ENCODE measurements at places on chromosomes 12 and 14.

DNA sequence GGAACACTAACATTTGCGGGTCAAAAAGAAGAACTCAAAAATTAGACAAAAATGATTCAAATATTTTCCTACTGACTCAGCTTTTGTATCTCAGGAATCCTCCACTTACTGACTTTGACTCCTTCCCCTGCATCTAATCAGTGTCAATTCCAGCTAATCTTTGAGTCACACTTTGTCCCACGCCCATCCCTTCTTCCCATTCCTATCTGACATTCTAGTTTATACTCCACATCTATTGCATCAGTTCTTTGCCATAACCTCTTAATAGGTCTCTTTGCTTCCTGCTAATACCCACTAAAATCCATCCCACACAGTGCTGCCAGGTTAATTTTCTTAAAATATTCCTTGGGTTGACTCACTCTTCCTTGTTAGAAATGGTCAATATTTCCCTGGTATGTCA is 19.1 kb downstream of the BBS10 start:
- no peak for DNase-seq

DNA sequence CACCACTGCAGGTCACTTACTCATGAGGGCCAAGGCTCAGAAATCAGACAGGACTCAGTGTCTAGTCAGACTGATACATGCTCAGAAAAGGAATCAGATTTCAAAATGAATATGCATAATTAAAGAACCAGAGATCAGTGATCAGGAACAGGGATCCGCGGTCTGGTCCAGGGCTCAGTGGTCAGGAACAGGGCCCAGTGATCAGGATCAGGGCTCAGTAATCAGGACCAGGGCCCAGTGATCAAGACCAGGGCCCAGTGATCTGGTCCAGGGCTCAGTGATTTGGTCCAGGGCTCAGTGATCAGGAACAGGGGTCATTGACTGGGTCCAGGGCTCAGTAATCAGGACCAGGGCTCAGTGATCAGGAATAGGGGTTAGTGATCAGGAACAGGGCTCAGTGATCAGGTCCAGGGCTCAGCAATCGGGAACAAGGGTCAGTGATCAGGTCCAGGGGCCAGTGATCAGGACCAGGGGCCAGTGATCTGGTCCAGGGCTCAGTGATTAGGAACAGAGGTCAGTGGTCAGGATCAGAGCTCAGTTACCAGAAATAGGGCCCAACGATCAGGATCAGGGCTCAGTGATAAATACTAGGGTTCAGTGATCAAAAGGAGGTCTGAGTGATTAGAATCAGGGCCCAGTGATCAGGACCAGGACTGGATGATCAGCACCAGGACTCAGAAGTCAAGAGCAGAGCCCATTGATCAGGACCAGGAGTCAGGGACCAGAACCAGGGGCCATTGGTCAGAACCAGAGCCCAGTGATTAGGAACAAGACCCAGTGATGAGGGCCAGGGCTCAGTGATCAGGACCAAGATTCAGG is 175.3 kb downstream of the TMEM121 start:
- no peak for DNase-seq

DNA sequence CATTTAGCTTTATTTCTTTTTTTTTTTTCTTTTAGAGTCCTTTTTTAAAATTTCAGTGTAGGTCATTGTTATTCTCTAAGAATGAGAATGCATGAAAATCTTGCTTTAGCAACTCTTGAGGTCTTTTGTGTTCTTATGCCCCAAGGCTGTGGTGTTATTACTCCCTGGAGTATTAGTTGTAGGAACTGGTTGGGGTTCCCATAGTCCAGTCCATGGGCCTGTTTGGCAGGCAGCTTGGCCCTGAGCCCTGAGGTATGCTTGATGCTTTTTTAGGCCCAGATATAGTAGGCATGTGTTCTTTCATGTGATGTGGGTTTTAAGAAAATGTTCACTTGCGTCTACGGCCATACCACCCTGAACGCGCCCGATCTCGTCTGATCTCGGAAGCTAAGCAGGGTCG is 1.6 kb downstream of the FAM234B start:
- no peak for DNase-seq

- no peak for DNase-seq
Observed at GRCh38 chr12:55704824-55705718, 2.6 kb downstream of the ITGA7 start.

DNA sequence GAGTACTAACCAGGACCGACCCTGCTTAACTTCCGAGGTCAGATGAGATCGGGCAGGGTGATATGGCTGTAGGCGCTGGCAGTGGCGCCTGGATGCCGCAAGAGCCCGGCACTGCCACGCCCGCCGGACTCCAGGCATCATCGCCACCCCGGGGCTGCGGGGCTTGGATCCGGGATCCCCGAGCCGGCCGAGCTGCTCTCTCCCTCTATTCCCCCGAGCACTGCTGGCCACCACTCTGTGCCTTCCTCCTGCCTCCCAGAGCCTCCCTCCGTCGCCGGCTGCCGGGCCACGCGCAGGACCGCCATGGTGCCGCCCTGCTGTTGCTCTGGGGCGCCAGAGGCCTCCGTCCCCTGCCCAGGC is 153.2 kb upstream of the ALG10B start:
- no peak for DNase-seq

DNA sequence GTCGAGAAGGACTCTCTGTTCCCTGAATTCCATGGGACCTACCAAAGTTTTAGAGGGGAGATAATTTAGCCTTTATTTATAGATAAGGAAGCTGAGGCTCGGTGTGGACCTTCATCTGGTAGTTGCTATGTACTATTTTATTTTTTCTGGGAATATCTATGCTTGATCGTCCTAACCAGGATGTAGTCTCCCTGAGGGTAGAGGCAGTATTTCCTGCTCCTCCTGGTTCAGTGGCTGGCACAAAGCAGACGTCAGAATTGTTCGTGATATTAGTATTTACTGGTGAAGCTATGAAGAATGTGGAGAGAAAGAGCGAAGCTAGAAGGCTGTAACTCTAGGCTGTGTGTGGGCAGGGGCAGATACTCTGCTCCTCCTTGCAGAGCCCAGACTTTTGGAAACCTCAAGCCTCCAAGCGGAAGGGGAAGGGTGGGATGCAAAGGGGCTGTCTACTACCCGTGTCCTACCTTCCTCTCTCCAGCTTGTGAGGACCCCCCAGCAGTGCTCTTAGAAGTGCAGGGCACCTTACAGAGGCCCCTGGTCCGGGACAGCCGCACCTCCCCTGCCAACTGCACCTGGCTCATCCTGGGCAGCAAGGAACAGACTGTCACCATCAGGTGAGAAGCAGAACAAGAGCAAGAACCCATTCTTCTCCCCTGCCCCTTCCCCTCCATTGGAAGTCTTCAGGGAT is 1.4 kb downstream of the LRP10 start:
- no peak for DNase-seq

DNA sequence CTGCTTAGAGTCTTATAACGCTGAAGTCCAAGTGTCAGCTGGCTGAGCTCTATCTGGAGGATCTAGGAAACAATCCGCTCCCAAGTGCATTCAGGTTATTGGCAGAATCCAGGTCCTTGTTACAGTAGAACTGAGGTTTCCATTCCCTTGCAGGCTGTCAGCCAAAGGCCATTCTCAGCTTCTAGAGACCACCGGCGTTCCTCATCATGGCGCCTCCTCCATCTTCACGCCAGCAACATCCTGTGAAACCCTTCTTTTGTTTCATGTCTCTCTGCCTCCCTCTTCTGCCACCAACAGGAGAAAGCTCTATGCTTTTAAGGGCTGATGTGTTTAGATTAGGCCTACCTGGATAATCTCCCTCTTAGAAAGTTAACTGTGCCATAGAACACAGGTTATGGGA is 133.0 kb upstream of the RASSF8 start:
- DNase-seq = no peak

DNA sequence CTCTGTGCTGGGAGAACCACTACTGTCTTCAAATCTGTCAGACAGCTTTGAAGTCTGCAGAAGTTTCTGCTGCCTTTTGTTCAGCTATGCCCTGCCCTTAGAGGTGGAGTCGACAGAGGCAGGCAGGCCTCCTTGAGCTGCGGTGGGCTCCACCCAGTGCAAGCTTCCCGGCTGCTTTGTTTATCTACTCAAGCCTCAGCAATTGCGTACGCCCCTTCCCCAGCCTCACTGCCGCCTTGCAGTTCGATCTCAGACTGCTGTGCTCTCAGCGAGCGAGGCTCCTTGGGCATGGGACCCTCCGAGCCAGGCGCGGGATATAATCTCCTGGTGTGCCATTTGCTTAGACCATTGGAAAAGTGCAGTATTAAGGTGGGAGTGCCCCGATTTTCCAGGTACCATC is 25.1 kb upstream of the KLRB1 start:
- DNase-seq = no peak

DNA sequence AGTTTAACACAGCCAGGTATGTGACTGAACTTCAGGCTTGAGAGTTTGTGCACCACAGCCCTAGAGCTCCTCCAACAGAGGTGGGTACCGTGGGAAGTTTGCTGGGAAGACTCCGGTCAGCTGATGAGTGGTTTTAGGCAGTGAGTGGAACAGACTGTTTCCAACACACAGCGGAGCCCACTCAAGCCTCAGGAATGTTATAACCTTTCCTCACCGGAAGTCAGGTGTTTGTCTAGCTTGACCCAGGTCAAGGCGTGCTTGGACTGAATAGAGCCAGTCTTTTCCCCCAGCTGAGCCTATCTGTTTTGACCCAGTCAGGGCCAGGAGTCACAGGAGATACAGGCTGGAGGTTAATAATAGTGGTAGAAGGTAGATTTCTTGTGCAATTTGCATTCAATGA is 138.4 kb upstream of the PARP11 start:
- no peak for DNase-seq

DNA sequence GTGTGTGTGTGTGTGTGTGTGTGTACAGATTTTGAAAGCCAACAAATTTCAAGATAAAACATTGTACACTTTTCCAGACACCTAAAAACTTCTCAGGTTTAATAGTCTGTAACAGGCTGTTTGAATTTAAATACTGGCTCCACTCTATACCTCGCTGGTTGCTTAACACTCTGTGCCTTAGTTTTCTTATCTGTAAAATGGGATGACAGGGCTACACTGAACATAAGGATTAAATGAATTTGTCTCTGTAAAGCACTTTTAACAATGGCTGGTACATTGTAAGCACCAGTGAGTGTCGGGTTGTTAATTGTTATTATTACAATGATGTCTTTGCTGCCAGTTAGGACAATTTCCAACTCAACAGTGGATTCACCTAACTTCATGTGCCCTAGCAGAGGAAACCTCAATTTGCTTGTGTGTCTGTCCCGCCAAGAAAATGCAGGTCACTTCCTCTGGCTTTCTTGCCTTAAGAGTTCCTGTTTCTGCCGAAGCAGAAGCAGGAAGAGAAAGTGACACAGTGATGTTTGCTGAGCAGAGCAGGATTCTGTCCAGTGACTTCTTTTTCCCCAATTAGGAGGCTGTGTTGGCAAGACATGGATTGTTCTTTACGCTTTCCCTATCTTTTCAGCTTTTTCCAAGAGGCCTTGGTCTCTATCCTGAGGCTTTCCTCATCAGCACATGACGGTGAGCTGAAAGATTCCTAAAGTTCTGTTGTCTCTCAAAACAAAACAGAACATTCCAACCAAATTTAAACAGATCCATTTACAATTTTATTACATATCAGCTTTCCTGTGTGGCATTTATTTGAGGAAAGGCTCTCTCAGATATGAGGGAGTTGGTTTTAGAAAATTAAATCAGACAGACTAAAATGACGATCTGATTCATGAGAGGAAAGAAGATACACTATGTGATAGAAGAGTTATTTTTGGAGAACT is 154.1 kb upstream of the ATP2B1 start:
- DNase-seq = no peak

GRCh38 chr12:989751-990660 is 1.0 kb upstream of the ERC1 start:
- DNase-seq = peak; percentile 50

DNA sequence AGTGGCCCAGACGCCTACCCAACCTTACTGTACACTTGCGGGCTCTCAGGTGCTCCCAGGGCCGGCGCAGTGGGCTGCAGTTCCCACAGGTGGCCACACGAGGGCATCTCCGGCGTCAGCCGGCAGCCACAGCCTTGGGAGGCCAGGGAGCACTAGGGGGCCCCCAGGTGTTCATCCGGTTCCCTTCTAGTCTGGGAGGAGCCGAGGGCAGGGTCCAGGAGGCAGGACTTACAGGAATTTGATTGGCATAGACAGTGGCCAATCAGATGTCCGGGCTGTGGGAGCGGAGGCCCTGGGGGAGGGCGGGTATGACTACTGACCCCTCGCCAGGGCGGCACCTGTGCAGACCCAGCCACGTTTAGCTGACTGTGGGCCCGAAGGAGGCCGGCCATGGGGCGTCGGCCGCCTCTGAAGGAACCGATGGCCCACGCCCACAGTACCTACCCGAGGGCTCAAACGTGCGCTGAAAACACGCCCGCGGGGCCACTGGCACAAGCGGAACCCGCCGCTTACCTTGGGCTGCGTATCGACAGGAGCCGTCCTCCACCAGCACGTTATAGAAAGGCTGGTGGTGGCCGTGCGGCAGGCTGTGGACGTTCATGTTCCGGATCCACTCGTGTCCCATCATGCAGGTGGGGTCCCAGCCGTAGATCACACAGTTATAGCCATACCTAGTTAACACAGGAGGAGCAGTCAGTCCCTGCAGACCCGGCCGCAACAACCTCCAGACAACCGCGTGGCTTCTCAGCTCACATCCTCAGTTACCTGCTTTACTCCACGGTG is 34.8 kb downstream of the FBXO21 start:
- peak; percentile 100 for DNase-seq

DNA sequence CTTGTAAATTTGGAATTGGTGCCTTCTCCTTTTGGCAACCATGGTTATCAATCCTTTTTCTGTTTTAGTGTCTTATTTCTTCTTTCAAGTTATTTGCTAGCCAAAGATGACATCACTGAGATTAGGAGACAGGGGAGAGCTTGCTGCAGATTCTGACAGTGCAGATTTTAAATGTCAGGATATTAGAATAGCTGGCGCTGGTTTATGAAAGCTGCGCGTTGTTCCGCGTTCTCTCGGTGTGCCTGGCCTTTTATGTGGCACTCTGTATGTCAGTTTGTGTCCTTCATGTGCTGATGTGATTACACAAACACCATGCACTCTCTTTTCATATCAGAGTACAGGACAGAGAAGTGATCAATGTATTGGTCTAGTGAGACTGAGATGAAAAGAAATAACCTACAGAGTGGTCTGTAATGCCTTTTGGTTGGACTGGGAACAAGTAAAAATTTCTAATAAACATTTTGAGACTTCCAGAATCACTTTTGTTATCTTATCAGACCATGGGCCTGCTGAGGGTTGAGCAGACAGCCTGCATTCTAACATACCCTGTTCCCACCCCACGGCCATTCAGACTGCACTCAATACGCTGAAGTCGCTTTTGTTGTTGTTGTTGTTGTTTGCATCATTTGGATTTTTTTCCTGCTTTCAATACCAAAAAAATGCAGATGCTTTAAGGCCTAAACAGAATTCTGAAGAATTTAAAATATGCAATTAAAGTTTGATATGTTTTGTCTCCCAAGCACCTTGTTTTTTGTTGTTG is 49.7 kb upstream of the TRAF3 start:
- no peak for DNase-seq

- DNase-seq = no peak
Observed at GRCh38 chr14:99316281-99317163, 44.5 kb upstream of the BCL11B start.

GRCh38 chr12:86193931-86194330 is 62.3 kb downstream of the MGAT4C start:
- no peak for DNase-seq

- no peak for DNase-seq
Observed at GRCh38 chr12:24278832-24279231, 329.4 kb upstream of the SOX5 start.

- no peak for DNase-seq
Observed at GRCh38 chr12:12872139-12872933, 19.0 kb upstream of the GPRC5A start.
